ENCODE measurements at places on chromosomes 16 and 17.

DNA sequence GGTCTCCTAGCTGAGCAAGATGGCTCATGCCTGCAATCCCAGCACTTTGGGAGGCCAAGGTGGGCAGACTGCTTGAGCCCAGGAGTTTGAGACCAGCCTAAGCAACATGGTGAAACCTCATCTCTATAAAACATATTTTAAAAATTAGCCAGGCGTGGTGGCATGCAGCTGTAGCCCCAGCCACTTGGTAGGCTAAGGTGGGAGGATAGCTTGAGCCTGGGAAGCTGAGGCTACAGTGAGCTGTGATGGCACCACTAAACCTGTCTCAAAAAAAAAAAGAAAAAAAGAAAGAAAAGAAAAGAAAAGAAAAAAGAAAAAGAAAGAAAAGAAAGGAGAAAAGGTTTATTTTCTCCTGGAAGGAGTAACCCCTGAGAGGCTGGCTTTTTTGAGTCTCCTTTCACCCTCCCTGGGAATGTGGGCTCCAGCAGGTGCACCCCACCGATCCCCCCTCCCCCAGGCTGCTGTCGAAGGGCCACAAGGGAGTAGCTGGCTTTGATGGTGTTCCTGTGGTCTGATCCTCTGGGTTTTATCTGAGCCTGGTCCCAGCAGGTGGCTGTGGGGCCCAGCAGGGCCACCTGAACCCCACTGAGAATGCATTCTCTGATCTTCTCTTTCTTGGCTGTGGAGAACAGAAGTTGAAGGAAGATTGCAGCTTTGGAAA, 29.9 kb upstream of the TNRC6C start:
- no peak for DNase-seq

DNA sequence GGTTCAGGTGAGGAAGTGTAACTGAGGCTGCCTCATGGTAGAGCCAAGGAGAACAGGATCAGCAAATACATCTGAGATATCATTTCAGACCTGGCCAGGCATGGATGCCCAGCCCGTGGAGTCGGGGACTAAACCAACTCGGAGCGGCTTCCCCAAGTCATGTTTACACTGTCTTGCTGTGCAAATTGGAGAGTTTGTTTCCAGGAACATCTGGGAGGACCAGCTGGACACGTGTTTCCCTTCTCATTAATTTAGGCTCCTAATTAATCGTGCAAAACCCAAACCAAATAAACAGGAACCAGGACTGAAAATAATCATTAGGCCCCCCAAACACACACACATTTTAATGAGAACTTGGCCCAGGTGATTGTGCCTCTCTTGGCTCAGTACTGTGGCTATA, 70.9 kb upstream of the SALL1 start:
- no peak for DNase-seq

DNA sequence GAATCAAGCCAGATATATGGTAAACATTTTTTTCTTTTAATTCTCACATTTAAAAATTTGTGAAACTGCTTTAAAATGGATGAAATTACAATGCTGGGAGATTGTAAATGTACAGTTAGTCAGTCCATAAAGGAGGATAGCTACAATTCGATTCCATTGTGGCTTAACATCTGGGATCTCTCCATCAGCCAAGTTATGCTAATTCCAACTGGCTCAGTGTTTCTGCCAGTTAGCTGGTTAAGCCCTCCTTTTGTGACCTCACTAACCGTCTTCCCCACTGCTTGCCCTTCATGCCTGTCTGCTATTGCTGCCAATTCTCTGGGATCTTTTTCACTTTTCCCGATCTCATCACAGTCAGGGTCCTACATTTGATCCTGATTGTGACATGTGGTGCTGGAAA, 1347.6 kb downstream of the CDH11 start:
- DNase-seq, result no peak

GRCh38 chr16:70638814-70639792, 7.3 kb upstream of the IL34 start:
- no peak for DNase-seq

- no peak for DNase-seq
These were observed 37.5 kb downstream of the SPECC1 start for GRCh38 chr17:20046629-20047028.

GRCh38 chr17:65155622-65156021, 18.5 kb downstream of the RGS9 start:
- DNase-seq, result no peak

- no peak for DNase-seq
These were observed 27.6 kb downstream of the ELAC2 start for GRCh38 chr17:12990041-12990808.
